DMS 273 treated with DMSO at 0.1 percent for 48 hours (cell line): ENCODE measurements at places on chromosomes 2 and 18.

DNA sequence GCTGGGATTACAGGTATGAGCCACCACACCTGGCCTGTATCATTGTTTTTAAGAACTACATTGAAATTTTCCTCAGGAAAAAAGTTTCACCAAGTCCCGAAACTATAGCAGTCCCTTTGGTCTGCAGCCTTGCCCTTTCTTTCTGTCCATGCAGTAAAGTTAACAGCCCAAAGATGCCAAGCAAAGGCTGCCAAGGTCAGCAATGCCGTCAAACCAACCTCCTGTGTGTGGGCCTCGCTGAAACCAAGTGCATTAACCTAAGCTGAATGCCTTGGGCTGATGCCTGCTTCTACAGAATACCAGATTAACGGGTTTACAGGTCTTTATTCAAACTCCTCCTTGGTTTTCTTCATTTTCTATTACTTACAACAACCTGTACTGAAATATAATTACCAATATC lies 73.1 kb downstream of the EIF5B start:
- DNase-seq = no peak

DNA sequence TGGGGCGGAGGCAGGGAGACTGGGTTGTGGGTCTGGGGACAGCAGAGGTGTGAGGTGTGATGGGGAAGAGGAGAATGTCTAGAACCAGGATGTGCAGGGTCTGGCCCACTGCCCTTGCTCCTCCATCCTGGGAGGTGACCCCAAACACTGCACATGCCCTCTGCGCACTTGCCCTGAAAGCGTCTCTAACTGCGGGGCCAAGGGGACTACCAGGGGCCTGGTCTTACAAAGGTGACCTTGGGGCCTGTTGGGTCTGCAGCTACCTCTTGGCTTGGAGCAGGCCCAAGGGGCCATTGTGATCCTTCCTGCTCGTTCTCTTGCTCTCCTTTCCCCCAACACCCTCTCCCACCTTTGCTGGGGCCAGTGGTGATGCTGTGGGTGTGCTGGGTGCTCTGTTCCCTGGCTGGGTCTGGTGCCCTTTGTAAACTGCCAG lies 48.0 kb upstream of the FAHD2A start:
- no peak for DNase-seq

GRCh38 chr2:68879296-68879695 lies 8.1 kb upstream of the BMP10 start:
- DNase-seq = no peak

- no peak for DNase-seq
Measured at GRCh38 chr2:190599073-190599472, 49.8 kb upstream of the NAB1 start.
